ENCODE measurements at places on chromosomes 13 and 19. TPM values are rescaled to one million over a fixed set of nuclear protein-coding genes. Genes with fewer than 3 reads are reported as not detected.

GRCh38 chr13:97600458-97601075 lies 166.6 kb downstream of the RAP2A start:
- ATAC-seq, result no peak

GRCh38 chr13:107827840-107828549 lies 387.3 kb downstream of the LIG4 start:
- no peak for ATAC-seq

DNA sequence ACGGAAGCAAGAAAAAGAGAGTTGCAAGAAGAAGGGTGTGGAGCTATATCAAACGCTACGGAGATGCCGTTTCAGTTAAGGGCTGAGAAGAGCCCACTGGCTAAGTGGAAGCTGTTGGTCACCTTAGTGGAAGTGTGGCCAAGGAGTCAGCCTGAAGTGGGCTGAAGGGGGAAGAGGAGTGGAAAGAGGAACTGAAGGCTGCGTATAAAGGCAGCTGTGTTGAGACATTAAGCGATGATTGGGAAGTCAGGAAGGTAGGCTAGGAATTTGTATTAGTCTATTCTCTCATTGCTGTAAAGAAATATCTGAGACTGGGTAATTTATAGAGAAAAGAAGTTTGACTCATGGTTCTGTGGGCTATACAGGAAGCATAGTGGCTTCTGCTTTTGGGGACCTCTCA lies 14.1 kb upstream of the FRY start:
- no peak for ATAC-seq

DNA sequence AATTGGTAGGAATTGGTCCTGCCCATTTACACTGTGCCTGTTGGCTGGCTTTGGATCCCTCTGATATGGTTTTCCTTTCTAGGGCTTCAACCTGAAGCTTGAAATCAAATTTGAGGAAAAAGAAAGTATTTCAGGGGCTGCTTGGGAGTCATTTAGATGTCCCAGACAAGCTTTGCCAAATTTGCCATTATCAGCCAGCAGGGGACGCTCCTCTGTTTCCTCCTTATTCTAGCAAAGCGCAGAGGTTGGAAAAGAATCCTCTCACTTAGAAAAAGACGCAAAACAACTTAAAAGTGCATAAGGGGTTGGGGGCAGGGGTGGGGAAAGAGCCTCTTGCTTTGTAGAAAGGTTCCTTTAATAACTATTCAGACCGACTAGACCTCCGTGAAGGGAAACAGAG lies 1211.1 kb upstream of the PCDH20 start:
- ATAC-seq, result no peak

Gene UBE2L5
- not detected for total RNA-seq

Data from activated T-helper 17 cell treated with anti-CD3 and anti-CD28 coated beads, Interleukin-2, amount 50 U/mL, for 72 hours (primary cell).